ENCODE measurements at places on chromosomes 12 and 14.
A peak's percentile ranks its signal among the peaks of the same experiment; 100 is the strongest.

- DNase-seq = peak; percentile 79
Measured at GRCh38 chr12:123445388-123446332, 9.2 kb upstream of the RILPL2 start.

GRCh38 chr12:69837657-69838415, 12.8 kb downstream of the MYRFL start:
- no peak for DNase-seq

- DNase-seq = peak; percentile 94
Measured at GRCh38 chr12:57213058-57213715, 3.4 kb upstream of the NXPH4 start.

- DNase-seq = no peak
Measured at GRCh38 chr14:42078345-42078744, 471.7 kb downstream of the LRFN5 start.

DNA sequence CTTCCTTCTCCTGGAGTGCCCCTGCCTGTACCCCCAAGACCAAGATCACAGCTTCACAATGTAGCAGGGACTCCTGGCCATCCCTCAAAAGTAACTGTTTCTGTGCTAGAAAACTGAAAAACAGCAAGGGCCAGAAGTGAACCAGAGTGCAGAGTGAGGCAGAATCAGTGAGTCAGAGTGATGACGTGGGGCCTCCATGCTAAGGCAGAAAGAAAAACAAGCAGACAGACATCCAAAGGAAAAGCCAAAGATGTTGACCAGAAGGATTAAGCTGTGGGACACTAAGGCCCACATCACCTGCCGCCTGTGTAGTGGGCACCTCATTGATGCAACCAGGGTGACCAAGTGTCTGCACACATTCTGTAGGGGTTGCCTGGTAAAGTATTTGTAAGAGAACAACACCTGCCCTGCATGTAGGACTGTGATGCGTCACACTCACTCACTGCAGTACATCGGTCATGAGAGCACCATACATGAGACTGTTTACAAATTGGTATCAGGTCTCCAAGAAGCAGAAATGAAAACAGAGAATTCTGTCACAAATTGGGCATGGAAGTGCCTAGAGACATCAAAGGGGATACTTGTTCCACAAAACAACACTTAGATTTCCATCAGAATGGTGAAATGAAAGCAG, 51.2 kb downstream of the ARMH4 start:
- no peak for DNase-seq

DNA sequence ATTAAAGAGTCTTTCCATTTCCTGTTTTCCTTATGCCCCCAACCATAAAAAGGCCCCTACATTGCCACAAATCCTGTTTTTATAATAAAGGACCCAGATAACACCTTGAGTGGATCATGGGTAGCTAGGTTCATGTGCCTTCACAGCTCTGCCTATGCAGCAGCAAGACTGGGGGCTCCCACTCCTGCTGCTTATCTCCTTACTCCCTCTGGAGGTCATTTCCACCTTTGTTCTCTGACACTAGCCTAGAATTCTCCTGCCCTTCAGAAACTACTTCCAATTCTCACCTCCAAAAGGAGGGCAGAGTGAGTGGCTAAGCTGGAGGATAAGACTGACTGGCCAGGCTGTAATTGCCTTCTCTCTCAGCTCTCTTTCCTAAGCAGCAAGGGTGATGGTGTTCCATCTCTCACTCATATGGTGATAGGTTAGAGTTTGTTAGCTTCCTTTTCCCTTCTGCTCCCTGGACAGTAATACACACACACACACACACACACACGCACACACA, 20.0 kb upstream of the STAC3 start:
- DNase-seq = no peak

- DNase-seq = no peak
Measured at GRCh38 chr14:95362138-95362494, 42.4 kb upstream of the CLMN start.

DNA sequence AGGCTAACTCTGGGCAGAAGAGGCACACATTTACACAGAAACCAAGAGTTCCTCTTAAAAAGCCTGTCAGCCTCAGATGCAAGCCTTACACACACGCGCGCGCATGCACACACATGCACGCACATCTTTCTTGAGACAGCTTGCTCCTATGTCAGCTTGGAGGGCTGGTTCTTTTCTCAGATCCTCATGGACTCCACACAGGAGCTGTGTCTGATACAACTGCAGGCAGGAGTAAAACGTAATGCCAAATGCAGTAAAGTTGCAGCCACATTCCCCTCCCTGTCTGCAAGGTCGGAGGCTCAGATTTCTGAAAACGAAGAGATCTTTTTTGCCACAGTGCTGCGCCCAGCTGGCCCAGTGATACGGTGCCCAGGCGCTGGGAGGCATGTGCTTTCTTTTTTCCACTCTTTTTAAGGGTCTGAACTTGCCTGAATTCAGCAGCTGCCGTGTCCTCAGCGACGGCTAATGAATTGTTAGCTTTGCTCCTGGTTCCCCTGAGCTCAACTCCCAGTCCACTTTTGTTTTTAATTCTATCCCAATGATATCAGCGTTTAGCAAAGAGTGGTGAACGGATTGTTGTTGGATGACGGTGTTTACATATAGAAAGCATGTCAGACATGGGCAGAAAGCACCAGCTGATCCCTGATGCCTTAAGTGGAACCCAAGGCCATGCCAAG, 72.9 kb upstream of the FOXN3 start:
- DNase-seq = peak; percentile 57

GRCh38 chr12:26632756-26633155, 200.2 kb downstream of the ITPR2 start:
- DNase-seq = no peak

DNA sequence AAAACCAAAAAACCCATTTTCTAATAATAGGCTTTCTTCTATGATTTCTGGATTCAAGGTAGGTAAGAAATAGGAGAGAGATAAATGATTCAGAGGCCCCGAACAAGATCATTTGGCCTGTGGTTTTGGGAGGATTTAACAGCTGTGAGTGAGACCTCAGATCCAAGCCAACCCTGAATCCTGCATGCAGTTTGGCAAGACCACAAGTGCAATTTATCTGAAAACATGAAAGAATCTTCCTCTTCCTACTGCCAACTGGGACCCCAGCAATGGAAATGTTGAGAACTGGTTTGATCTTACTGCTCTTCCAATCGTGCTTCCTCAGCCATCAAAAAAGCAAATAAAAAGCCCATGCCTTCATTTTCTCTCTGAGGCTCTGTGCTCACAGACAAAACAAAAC, 519.7 kb upstream of the TBX3 start:
- DNase-seq = no peak

DNA sequence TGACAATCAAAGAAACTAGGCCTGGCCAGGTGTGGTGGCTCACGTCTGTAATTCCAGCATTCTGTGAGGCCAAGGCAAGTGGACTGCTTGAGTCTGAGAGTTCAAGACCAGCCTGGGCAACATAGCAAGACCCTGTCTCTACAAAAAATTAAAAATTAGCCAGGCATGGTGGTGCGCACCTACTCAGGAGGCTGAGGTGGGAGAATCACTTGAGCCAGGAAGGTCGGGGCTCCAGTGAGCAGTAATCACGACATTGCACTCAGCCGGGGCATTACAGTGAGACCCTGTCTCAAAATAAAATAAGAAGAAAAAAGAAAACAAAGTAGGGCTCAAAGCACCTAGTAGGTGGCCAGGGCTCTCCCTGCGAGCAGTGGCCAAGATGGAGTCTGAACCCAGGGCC, 79.1 kb downstream of the CHGA start:
- DNase-seq = no peak

DNA sequence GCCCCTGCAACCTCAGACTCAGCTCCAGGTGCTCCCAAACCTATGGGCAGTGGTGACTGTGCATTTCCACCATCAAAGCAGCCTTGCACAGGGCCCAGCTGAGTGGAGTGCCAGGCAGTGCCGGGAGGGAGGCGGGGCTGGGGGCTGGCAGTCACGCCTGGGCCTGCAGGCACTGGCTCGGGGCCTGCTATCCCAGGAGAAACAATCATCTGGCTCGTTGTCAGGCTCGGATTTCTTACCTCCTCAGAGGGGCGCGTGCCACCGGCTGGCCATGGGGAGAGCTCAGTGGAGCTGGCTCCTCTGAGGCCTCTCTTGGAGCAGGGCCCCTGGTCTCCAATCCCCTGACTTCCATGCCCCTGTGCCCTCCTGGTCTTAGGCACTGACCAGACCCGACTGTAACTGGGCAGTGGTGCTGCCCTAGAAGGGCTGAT, 20.2 kb upstream of the PPP1R13B start:
- peak; percentile 65 for DNase-seq
